ENCODE measurements at places on chromosomes 11 and 22.

DNA sequence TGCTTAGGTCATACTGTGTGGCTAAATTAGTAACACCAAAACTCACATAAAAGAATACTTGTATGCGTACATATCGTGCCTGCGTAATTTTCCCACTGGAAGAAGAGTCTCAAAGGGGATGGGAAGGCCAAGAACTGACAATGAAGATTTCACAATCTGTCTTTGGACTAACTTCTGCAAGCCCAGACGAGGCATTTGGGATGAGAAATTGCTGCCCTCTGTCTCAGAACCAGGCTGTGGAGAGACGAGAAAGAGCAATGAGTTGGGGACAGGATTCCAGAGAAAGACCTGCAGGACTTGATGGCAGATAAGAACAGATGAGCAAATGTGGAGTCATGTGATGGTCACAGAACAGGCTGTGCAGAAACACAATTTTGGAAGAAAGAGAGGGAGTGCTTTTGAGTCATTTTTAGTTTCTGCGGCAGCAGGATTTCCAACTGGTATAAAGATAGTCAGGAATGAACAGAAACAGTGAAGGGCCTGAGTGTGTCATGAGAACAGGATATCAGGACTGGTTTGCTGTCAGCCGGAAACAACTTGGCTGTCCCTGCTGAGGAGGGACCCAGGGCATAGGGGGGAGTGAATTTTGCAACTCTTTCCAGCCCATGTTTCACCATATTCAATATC, 82.7 kb upstream of the CTSC start:
- DNase-seq, result peak; percentile 95

- peak; percentile 47 for DNase-seq
Measured at GRCh38 chr22:24968066-24968561, 15.6 kb downstream of the KIAA1671 start.

DNA sequence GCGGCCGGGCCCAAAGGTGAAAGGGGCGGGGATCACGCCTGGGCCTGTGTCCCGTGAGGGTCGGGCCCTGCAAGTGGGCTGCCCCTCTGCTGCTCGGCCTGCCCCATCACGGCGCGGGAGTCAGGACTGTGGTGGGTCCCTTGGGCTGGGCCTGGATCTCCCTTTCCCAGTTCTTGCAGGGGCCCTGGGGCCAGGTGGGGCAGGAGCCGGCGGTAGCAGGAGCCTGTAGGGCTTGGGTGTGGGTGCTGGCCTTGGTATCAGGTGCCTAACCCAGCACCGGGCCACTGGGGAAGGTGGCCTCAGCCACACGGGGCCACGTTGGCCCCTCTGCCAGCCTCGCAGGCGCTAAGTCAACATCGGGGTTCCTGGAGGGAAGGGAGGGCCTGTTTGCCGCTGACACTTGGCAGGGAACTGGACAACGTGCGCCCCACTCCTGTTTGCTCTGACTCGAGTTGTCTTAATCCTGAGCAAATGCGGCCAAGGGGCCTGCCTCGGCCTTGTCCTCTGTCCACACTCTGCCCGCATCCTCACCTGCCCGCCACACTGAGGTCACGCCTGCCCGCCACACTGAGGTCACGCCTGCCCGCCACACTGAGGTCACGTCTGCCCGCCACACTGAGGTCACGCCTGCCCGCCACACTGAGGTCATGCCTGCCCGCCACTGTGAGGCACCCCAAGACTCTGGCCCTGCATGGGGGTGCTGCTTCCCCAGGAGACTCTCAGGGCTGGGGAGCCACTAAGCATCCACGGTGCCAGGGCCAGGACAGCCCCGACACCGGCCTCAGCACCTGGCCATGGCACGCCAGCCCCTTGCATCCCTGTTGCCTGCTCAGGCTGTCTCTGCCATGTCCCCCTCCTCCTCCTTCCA, 14.2 kb upstream of the MUC5B start:
- no peak for DNase-seq

DNA sequence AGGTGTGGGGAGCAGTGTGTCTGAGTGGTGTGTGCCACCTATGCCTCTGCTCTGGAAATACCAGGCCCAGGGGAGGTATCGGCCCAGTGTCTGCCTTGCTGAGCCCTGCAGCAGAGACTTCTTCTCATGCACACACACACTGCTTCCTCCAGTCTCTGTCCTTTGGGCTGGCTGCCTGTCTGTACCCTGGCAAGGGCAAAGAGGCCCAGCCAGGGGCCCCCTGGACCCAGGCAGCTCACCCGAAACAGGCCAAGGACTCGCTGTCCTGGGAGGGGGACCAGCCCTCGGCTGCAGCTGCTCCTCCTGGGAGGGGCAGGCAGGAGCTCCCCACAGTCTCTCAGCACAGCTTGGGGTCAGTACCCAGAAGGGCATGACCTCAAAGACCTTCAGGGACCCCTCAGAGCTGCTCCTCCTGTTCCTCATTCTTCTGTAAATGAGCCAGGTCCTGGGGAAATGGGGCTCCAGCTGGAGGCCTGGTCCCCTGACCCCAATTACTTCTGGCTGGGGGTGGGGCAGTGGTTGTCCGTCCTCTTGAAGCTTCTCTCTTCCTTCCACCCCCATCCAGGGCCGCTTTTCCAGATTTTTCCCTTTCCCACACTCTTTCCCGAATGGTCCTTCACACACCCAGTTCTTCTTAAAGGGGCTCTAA, 24.5 kb upstream of the ALX4 start:
- DNase-seq, result no peak

- DNase-seq, result no peak
Measured at GRCh38 chr11:704781-705645, 1.0 kb upstream of the EPS8L2 start.
